ENCODE measurements at places on chromosomes 2 and 18. TPM values are rescaled to one million over a fixed set of nuclear protein-coding genes. Genes with fewer than 3 reads are reported as not detected.

Gene NT5C1B
- total RNA-seq, result not detected

Gene TDRD15
- not detected for total RNA-seq

Gene GAL3ST2
- total RNA-seq, result not detected

Gene B4GALT6
- total RNA-seq, result 6.4 TPM

Gene GCKR
- not detected for total RNA-seq

Gene METTL5
- total RNA-seq, result 73.0 TPM

Gene IL1B
- 0.28 TPM for total RNA-seq

Gene FBXO41
- total RNA-seq, result 0.92 TPM

Gene STARD7
- 181 TPM for total RNA-seq

Gene ST8SIA3
- total RNA-seq, result not detected
